ENCODE measurements at places on chromosomes 1 and 21. TPM values are rescaled to one million over a fixed set of nuclear protein-coding genes. Genes with fewer than 3 reads are reported as not detected.

KIRREL1 gene
- total RNA-seq: 35.4 TPM

CPT2 gene
- 14.8 TPM for total RNA-seq

MAP3K7CL gene
- 3.7 TPM for total RNA-seq

SLC35E2B gene
- total RNA-seq: 32.8 TPM

FYB2 gene
- total RNA-seq: not detected

A3GALT2 gene
- not detected for total RNA-seq

TNFAIP8L2 gene
- 0.14 TPM for total RNA-seq

TSPAN2 gene
- 1.3 TPM for total RNA-seq

PLEKHG5 gene
- 50.9 TPM for total RNA-seq

KCNQ4 gene
- not detected for total RNA-seq

RAB13 gene
- total RNA-seq: 104 TPM

All from dermis blood vessel endothelial cell (primary cell).